Inflammatory macrophage treated with lipopolysaccharide for 1 hour (primary cell): ENCODE measurements at places on chromosomes 5 and 9.
A peak's percentile ranks its signal among the peaks of the same experiment; 100 is the strongest.

DNA sequence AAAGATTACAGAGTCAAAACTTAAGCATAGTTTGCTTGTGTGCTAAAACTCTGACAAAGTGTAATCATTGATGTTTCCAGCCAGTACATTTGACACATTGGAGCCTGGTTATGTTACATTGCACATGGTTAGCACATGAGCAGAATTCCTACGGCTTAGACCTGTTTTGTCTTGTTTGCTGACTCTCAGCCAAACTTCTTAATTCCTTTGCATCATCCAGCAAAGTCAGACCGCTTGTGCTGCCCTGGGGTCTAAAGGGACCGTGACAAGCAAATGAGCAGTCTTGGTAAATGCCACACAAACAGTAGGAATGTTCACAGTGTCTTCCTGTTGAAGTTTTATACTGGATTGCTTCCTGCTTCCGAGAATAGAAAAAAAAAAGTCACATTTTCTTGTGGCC is 72.0 kb upstream of the ENTREP1 start:
- no peak for DNase-seq

- peak; percentile 49 for DNase-seq
Observed at GRCh38 chr9:5186416-5187169, 1.2 kb upstream of the INSL6 start.

GRCh38 chr9:137550231-137550621 is at the start of gene PNPLA7:
Gene PNPLA7, minus strand, starts transcription at chr9:137550402. Its CDS starts 205 bp downstream, at chr9:137550197.
- peak; percentile 73 for DNase-seq

- no peak for DNase-seq
Observed at GRCh38 chr5:143134269-143134668, 269.2 kb downstream of the NR3C1 start.

DNA sequence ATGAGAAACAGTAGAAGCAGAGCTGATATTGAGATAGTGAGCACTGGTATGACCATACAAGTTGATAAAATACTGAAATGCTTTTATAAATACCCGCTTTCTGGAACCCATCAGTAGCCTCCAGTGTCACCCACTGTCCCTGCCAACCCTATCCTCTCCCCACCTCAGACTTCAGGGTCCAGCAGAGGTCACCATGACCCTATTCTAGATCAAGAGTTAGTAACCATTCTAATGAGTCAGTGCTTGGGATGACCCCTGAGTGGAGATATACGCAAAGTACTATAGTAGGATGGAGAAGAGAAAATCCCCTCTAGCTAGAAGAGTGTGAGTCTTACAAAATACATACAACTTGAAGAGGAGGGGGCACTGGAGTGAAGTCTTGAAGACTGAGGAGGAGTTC is 297.9 kb upstream of the BRINP1 start:
- no peak for DNase-seq

- no peak for DNase-seq
Observed at GRCh38 chr5:92687821-92688722, 892.9 kb downstream of the NR2F1-AS1 start.

DNA sequence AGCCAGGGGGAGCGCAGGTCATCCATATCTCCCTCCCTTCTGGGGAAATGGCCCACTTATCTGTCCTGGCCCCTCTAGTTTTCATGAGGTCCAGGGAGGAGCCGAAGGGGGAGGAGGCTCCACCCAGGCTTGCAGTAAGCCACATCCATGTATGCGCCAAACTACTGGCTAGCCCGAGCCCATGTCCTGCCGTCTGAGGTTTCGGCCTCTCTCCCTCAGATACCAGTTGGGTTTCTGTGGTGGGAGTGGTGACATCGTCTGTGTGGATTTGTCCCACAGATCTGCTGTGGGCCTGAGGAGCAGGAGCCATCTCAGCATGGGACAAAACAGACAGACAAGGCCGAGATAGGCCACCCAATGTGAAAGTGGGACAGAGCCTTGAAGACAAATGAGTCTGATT is 78.3 kb upstream of the ORM1 start:
- DNase-seq = no peak

GRCh38 chr9:78786794-78787193 is 489.9 kb downstream of the PSAT1 start:
- no peak for DNase-seq

DNA sequence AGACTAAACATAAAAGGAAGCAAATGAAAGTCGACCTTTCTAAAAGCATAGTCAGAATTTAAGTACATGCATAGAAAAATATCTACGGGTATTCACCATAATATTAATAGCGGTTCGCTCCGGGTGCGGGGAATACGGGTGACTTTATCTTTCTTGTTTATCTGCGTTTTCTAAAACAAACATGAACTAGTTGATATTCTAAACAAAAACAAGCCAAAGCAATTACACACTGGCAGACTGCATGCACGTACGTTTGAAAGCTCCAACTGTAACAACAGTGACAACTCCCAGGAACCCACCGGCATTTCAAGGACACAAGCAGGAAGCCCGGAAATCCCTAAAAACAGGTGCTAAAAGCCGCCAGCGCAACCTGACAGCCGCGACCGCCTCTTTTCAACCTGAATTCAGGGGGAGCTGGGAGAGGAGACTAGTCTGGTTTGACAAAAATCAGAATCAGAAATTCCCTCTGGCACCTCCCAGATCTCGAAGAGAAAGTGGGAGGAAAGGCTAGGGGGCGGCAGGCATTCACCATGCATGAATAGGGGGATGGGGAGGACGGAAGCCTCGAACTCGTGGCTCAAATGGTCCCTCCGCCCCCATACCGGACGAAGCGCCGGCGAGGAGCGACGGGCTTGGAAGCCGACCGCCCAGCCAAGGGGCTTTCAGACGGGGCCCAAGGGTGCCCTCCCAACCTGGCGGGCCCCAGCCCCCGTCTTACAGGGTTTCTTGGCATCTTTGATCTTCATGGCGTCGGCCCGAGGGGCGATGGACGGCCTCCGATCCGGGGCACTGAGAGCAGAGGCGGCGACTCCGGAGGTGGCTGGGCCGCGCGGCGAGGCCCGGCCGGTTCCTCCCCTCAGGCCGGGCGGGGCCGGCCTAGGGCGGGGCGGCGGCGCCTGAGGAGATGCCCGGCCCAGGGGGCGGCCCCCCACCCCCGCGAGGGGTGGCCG is at the start of gene PANK3:
PANK3 (minus strand) TSS at position 831 of the 950 bp plus-strand sequence; CDS start at position 746, 85 bp downstream.
- peak; percentile 68 for DNase-seq

DNA sequence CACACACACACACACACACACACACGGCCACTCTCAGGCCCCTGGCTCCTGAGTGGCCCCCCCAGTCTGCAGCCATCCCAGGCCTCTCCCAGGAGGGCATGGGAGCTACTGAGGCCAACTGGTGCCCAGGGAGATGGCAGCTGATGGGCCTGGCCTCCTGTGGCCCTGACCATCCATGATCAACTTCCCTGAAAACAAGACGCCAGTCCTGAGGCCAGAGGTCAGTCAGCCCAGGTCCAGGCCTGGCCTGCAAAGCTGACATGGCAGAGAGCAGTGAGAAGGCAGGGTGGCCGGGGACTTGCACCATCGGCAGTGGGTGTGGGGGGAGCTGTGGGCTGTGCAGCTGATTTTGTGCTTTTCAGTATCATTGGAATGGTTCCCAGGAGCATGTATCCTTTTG is 47.0 kb downstream of the SARDH start:
- DNase-seq = no peak

DNA sequence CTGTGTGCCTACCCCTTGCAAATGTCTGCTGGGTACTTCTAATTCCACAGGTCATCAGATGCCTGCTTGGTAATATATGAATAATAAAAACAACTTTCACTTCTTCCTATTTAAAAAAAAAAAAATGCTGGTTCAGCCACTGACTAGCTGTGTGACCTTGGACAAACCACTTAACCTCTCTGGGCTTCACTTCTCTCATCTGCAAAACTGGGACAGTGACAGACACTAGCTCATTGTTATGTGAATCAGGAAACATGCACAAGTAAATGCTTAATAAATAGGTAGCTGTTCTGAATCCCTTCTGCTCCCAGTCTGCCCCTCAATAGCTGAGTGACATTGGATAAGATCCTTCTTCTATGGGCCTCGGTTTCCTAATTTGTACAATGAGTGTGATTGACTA is 62.6 kb upstream of the HAND1 start:
- no peak for DNase-seq

DNA sequence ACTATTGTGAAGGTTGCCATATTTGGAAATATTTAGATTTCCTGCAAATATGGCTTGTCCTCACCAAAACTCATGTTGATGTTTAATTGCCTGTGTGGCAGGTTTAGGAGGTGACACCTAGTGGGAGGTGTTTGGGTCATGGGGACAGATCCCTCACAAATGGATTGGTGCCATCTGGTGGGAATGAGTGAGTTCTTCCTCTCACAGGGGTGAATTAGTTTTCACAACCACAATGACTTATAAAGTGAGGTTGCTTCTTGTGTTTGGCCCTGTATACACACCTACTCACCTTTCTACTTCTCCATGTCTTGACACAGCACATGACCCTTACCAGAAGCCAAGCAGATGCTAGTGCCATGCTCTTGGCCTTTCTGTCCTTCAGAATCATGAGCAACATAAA is 41.1 kb downstream of the ISOC1 start:
- no peak for DNase-seq

GRCh38 chr5:168683247-168683926 is 104.2 kb upstream of the PANK3 start:
- peak; percentile 18 for DNase-seq

GRCh38 chr5:61884252-61884855 is 421.7 kb upstream of the KIF2A start:
- no peak for DNase-seq

DNA sequence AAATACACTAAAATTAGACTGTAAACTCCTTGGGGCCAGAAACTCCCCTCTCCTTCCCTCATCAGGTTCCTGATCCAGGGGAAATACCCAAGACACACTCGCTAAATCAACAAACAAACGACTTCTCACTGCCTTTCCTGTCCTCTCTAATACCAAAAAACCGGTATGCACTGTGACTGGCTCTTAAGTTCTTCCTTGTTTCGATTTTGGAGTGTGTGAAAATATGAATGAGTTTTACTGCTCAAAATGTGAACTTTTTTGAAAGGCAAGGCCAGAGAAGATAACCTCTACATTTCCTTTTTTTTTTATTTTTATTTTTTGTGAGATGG is 81.1 kb upstream of the EPB41L4B start:
- DNase-seq = no peak

GRCh38 chr5:72501488-72501887 is 5.7 kb downstream of the ZNF366 start:
- no peak for DNase-seq

- DNase-seq = peak; percentile 56
Observed at GRCh38 chr5:126437721-126438120, 14.5 kb downstream of the GRAMD2B start.
